ENCODE measurements at places on chromosomes 11 and 22. TPM values are rescaled to one million over a fixed set of nuclear protein-coding genes. Genes with fewer than 3 reads are reported as not detected.

- DNase-seq, result no peak
These were observed 13.2 kb upstream of the SSTR3 start for GRCh38 chr22:37225481-37225880.

DNA sequence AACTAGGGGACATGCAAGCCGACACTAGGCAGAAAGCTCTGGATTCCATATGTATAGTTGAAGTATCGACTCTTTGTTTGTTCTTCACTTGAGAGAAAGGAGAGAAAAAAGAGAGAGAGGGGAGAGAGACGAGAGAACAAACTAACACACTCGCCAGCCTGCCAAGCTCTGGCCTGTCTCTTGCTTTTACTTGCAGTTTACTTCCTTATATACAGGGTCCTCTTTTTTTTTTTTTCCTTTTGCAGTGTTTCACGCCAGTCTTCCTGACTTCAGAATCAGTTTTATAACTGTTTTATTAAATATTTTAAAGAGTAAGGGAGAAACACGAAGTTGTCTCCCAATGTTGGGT lies 19.9 kb downstream of the TEAD1 start:
- DNase-seq, result peak; percentile 47

- no peak for DNase-seq
These were observed 23.1 kb downstream of the MN1 start for GRCh38 chr22:27778294-27779090.

The VPS11 gene
- 24.5 TPM for total RNA-seq

The SIK2 gene
- 3.6 TPM for total RNA-seq

DNA sequence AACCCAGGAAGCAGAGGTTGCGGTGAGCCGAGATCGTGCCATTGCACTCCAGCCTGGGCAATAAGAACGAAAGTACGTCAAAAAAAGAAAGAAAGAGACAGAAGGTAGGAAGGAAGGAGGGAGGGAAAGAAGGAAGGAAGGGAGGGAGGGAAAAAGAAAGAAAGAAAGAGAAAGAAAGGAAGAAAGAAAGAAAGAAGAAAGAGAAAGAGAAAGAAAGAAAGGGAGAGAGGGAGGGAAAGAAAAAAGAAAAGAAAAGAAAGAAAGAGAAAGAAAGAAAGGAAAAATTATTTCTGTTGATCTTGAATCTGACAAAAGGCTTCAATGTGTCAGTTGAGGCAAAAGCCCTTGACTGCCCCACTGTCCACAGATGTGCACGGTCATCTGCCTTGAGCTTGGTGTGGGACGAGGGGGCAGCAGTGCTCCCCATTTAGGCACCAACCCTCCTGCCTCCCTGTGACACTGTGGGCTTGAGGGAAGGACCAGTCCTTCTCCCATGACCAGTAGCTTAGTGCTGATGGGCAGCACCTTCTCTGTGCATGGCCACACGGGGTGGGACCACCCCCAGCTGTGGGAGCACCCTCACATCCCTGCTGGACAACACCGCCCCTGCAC lies 24.4 kb downstream of the KCTD17 start:
- no peak for DNase-seq

The TMEM191B gene
- total RNA-seq, result 0.26 TPM

DNA sequence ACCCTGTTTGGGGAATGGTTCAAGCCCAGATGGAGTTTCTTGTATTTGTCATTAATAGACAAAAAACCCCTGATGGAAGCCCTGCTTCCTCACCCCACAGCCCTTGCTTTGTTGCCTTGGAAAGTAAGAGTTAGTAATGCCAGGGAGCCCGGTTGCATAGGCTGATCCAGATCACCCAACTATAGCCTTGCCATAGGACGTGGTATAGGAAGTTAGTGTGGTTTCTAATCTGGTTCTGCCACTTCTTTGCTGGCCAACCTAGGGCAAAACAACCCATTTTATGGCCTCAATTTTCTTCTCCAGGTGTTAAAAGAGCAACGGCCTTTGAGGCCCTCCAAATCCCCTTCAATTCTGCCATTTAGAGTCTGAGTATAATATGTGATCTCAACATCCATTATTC lies 97.9 kb downstream of the STIM1 start:
- no peak for DNase-seq

The KRTAP5-9 gene
- not detected for total RNA-seq

DNA sequence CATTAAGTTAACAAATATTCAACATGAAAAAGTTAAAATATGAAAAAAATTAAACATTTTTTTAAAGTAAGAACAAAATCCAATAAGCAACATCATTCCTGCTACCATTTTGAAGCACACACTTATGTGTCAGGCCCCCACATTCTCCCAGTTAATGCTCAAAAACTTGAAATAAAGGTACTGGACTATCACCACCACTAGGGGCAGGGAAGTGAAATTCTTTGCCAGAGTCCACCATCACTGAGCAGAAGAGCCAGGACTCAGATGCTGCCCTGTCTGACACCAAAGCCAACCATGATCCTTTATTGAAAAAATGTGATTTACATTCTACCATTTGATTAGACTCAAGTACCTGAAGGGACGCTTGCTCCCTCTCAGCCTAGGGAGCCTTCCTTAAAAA lies 39.1 kb downstream of the PITPNB start:
- peak; percentile 37 for DNase-seq

All from bronchial epithelial cell (primary cell).